OCI-M1 (cell line): ENCODE measurements at places on chromosomes 2 and 18.

DNA sequence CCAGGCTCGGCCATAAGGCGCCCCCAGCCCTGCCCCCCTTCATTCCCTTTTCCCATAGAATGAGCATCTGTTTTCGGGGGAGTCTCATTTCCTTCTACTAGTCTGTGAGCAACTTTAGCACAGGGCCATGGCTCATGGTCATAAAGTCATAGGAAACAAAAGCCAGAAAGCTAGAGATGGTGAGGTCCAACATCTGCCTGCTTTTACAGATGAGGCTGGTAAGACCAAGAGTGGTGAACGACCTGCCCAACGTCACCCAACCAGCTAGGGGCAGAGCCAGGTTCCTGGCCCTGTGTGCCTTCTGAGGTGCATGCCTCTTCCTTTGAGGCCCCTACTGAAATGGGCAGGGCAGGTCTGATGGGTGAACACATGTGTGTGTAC lies 212.7 kb downstream of the DYSF start:
- no peak for DNase-seq

- DNase-seq: peak; percentile 91
These were observed 151.6 kb downstream of the DTNB start for GRCh38 chr2:25521665-25522387.

DNA sequence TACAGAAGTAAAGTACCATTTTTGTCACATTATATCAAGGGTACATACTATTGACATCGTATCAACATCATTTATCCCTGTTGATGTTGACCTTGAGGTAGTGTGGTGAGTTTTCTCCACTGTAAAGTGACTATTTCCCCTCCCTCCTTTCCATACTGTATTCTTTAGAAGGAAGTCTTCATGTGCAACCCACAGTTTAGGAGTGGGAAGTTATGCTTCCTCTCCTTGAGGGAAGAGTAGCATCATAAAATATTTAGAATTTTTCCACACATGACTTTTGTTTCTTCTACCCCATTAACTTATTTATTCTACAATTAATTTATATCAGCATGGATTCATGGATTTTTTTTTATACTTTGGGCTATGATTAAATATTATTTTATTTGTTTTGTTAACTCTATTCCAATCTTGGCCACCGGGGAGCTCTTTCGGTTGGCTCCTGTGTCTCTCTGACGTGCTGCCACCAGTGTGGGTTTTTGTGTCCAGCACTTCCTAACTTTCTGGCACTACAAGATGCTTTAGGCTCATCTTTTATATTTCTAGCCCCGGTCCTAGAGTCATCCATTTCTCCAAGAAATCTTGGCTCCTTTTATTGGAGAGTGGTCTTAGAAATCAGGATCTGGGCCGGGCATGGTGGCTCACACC lies 19.0 kb downstream of the AQP12B start:
- DNase-seq: no peak

DNA sequence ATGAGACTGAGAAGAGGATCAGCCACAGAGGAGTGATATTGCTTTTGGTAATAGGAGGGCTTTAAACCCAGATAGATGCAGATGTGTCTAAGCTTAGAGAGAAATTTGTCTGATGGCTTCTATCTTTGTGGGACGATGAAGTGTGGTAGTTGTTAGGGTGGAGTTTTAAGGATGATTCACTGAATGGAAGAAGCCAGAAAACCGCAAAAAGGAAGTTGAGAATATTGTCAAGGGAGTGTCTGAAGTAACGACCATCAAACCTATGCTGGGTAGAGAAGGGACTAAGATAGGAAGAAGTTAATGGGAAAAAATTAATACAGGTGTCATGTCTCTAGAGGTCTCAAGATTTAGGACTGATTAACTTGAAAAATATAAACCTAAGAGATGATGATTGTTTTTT lies 195.6 kb upstream of the MC4R start:
- DNase-seq: peak; percentile 89

GRCh38 chr2:160077912-160078810 lies 15.7 kb upstream of the PLA2R1 start:
- DNase-seq: no peak

DNA sequence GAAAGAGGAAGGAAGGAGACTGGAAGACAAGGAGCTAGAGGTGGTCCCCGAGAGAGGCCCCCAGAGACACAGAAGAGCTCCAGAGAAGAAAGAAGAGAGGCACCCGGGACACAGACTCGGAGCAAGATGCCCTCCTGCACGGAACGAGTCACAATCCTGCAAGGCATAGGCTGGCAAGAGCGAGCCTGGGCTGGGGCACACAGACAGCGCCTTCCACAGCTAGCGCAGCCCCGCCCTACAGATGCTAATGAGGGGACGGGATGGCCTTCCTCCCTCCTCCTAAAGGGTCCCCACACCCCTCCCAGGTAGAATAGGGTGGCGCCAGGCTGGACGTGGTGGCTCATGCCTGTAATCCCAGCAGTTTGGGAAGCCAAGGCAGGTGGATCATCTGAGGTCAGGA lies 19.8 kb upstream of the GPR17 start:
- DNase-seq: no peak

DNA sequence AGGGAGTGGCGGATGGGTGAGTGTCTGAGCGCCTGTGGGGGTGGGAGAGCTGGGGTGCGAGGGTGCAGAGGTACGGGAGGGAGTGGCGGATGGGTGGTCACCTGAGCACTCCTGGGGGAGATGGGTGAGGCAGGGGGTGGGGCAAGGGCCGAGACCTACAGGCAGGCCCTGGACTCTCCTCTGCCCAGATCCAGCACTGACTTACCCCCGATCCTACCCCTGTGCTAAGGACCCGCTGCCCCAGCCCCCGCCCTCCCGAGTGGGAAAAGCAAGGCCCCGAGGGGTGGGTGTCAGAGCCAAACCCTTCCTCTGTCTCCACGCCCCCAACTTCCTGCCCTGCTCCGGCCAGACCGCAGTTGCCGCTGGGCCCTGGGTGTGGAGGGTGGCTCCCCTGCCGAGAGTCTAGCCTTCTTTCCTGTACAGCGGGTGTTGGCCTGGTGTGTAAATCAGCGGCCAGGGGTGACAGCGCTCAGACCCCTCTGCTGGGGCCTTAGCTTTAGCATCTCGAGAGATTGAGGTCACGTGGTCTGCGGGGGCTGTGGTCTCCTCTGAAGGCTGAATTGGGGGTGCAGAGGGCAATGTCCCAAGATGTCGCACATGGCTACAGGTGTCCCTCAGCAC lies 12.5 kb downstream of the BOK start:
- DNase-seq: no peak

DNA sequence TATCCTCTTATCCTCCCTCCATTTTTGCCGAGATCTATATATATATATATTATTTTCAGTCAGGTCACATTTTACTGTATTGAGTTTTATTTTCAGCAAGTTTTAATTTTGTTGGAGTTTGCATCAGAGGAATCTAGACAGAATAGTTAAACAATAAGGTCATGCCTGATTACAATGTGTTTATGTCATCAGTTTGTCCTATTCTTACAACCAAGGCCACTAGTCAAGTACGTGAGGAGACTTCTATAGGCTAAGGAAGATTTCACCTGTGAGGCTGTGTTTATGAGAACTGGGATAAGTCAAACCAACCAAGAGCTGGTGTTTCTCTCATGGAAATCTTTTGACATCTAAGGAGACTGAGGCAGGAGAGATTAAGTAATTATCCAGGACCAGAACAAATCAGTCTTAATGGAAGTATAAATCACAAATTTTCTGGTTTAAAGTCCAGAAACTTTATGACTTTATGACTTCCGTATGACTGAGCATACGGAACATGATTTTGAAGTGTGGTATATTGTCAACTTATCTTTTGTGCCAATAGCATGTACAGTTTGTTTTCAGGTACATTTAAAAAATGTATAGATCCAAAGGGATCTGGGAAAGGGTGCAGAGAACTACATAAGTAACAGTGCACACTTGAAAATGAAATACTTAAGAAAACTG lies 100.0 kb upstream of the DTNA start:
- DNase-seq: no peak

DNA sequence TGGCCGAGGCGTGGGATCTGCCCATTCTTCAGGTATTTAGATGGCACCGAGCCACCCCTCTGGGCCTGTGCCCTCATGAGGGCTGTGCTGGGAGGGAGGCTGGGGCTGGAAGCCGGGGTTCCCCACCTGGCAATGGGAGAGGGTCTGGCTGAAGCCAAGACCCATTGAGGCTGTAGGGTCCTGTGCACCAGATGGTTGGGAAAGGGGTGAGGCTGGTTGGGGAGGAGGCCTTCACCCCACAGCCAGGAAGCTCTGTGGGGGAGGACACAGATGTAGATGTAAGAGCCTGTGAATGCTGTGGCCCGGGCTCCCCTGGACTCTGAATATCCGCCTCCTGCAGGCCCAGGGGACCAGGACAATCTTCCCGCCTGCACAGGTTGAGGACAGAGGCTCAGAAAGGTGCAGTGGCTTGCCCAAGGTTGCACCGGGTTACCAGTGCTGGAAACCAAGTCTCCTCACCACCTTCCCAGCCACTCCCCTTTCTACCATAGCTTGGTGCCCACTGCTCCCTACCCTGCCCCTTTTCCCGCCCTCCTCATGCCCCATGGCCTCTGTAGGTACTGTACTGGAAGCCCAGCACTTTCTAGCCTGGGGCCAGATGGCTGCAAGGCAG lies 49.7 kb downstream of the PDCL3 start:
- DNase-seq: no peak

DNA sequence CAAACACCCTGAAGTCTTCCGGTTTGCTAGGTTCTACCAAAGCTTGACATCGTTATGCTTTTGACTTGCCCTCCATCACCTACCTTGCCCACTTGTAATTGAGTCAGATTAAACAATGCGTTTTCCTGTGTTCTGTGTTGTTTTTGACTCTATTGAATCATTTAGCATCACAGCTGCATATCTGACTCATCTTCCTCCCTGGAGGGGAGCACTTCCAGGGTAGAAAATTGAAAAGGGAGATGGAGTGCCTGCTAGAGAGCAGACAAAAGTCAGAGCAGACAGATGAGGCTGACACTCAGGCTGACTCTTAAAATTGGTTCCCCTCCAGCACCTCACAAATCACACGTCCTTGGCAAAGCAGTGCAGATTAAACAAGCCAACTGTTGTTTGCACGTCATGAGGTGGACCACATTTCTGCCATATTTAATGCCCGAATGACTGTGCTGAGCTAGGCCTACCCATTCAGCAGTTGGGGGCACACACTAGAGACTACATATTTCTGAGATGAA lies 2.2 kb downstream of the MPP4 start:
- DNase-seq: no peak

DNA sequence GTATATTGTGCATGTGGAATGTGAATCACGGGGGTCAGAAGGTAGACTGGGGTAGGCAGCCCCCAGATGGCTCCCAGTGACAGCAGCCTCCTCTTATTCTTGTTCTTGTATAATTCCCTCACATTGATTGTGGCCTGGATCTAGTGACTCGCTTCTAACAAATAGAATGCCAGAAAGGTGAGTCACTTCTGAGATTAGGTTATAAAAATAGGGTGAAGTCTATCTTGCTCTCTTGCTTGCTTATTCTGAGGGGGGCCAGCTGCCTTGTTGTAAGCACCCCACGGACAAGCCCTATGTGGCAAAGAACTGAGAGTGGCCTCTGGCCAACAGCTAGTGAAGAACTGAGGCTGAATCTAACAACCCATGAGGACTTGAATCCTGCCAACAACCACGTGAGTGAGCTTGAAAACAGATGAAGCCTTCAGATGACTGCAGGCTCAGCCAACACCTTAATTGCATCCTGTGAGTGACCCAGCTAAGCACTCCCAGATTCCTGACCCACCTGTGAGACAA lies 15.6 kb upstream of the RMND5A start:
- no peak for DNase-seq
